ENCODE measurements at places on chromosomes 2 and 18.

DNA sequence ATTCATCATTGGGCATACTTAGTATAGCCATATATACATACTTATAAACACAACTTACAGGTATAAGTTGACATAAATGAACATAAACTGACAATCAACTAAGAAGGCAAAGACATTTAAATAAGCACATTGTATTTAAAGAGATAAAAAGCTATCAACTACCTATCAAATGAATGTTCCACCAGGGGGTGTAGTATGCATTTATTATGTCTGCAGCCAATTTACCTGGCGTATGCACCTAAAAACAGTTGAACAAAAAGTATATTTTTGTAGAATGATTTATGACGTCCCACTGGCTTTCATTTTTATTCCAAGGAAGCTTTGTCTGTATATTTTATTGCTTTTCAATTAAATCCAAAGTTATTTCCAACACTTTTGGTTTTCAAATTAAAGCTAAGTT lies 323.5 kb downstream of the AFF3 start:
- DNase-seq: no peak

DNA sequence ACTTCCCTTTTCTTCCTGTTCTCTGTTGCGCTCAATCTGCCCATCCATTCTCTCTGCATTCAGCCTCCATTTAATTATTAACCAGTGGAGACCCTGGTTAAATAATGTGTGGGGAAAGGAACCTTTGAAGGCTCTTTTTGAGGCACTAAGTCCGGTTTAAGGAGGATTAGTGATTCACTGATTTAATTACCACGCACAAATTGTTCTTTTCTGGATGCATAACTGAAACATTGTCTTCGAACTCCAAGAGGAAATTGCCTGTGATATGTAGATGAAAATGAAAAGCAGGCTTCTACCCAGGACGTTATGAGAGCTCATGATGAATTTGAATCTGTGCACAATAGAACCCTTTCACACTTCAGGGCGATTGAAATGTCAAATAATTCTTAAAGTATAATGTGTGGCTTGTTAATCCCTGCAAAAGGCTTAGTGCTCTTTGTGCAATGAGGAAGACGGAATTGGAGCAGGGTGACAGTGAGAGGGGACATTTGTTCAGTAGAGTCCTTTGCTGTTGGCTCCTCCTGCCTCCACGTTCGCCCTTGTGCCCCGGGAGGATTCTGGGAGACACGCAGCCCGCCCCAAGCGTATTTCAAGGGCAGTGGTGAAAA lies 51.1 kb upstream of the ZNF236 start:
- DNase-seq: no peak

DNA sequence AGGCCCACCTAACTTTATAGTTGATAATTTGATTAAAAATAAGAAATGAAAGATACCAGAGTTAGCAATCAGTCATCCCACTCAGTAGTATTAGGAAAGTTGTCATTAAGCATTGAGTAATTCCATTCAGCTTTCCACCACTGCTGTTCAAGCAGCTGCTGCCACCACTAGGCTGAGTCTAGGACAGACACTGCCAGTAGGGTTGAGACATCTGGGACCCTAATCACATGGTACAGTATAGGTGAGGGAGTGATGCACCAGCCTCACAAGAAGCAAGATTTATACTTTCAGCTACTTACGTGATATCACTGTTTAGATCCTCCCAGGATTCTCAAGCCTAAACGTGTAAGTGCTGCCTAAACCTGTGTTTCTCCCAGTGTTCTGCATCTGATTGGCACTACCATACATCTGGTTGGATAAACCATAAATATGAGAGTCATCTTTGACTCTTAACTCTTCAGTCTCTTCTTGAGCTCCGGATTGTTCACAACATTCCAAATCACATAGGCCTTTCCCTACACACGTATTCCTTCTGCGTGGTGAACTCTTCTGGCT lies 3.2 kb downstream of the UBXN4 start:
- no peak for DNase-seq

DNA sequence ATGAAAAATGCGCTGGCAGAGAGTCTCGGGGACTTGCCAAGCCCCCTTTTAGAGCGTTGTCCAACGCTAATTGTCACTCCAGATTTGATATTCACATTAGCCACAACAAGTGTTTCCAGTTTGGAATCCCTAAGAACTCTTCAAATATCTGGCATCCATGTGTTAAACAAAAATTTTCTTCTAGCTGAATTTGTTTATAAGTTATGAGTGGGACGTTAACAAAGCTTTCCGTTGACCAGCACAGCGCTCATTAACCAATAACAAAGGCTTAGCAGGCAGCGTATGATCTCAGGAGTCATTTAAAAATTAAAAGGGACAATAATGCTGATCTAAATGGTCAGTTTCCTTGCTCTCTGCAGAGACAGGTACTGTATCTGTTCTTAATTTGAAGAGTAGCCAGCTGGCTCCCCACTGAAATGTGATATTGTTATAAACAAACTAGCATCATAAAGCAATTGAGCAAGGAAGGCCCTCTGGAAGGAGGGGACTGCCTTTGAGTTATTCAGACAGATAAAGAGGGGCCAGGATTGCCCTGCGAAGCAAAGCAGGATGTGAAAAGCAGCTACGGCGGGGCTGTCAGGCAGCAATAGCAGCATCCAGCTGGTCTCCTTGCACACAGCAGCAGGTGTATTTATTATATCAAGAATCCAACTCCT lies 337.2 kb upstream of the SALL3 start:
- peak; percentile 70 for DNase-seq

- DNase-seq: no peak
These were observed 43.7 kb downstream of the COA5 start for GRCh38 chr2:98564541-98565132.

DNA sequence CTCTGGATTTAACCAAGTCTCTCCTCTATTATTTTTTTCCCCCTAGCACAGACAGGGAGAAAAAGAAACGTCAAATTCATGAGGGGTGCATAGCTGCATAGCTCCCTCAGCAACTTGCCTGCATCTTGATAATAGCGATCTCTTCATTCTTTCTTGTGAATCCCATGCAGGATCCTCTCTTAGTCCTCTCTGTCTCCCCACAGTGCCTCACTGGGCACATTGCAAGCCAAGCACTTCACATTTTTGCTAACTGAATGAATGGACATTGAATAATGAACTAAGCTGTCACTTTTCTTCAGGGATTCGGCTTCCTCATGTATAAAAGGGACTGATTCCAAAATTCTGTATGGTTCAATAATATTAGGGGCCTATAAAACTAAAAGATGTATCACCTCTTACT lies 2.9 kb upstream of the EPB41L3 start:
- no peak for DNase-seq

GRCh38 chr18:74598350-74599001 lies 806 bp downstream of the ZNF407 start:
- DNase-seq: peak; percentile 70

DNA sequence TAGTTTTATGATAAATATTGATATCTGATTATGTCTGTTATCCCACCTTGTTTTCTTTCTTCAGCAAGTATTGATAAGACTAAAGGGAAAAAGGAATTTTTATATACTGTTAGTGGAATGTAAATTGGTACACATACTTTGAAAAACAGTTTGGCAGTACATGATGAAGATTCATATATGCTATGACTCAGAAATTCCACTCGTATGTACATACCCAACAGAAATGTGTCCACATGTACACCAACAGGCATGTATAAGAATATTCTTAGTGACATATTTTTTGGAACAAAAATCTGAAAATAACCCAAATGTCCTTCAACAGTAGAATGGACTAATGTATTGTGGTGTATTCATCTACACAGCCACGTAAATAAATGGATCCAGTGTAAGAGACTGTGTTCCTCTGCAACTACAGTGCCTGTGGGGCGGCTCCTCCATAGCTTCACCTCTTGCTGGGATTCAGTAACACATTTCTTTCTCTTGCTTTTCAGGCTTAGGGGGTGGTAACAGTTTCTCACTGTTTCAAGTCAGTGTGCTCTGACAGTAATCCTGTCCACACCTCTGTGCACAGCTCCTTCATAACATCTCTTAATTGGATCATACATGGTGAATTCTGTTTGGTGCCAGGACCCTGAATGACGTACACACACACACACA lies 35.5 kb upstream of the ALMS1 start:
- DNase-seq: no peak

GRCh38 chr2:69811018-69811417 lies 18.4 kb upstream of the GMCL1 start:
- DNase-seq: no peak

GRCh38 chr2:138711812-138712211 lies 68.4 kb downstream of the NXPH2 start:
- no peak for DNase-seq

DNA sequence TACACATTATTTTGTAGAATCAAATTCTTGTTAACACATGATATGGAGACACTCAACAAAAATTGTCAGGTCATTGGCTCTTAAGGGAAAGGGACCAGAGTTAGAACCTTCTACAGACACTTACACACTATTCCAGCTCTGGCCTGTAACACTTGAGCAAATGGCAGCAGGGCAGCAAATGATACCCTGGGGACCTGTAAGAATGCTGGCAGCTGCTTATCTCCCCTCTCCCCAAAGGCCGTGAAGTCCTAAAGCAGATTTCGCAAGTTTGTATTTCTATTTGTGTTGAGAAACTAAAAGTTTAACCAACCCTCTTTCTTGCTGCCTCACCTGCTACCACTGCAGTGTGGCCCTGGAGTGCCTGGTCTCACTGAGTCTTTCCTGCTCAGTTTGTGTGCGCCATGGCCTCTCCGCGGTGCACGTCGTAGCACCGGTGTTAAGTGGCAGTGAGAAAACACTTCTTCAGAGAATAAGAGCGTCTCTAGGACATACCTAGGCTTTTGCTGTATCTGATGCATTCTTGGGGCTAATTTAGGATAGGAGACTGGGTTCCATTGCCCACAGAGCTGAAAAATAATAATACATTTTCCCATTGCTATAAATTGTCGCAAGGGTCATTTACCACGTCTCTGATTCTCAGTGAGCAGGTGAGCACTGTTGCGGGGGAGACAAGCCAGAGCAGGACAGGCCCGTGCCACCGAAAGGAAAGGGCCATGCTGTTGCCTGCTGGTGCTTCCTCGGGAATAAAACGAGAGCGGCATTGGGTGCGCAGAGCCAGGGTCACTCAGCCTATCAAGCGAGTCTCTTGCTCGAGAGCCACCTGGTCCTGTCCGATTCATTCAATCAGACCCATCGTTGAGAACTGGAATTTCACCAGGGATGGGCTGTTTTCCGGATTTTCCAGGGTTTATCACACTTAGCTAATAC lies 204.9 kb downstream of the PTGR3 start:
- DNase-seq: no peak

GRCh38 chr2:178523596-178524134 lies 43.4 kb downstream of the PLEKHA3 start:
- no peak for DNase-seq

DNA sequence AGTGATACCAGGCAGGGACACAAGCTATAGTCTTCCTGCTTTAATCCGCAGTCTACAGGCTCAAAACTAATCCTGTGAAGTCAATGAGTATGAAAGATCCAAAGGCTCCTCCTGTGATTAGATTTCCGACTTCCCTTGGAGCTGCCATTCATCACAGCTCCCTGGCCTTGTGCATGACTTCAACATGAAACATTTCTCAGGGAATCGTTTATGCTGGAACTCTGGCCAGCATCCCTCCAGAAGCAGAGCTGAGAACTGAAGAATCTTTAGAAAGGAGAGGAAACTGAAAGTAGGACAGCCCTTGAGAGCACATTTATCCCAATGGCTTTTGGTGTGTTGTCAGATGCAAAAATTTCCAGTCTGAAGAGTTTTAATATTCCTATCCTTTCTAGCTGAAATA lies 84.3 kb upstream of the SESTD1 start:
- no peak for DNase-seq

GRCh38 chr2:48694149-48694548 lies 61.4 kb downstream of the LHCGR start:
- no peak for DNase-seq

DNA sequence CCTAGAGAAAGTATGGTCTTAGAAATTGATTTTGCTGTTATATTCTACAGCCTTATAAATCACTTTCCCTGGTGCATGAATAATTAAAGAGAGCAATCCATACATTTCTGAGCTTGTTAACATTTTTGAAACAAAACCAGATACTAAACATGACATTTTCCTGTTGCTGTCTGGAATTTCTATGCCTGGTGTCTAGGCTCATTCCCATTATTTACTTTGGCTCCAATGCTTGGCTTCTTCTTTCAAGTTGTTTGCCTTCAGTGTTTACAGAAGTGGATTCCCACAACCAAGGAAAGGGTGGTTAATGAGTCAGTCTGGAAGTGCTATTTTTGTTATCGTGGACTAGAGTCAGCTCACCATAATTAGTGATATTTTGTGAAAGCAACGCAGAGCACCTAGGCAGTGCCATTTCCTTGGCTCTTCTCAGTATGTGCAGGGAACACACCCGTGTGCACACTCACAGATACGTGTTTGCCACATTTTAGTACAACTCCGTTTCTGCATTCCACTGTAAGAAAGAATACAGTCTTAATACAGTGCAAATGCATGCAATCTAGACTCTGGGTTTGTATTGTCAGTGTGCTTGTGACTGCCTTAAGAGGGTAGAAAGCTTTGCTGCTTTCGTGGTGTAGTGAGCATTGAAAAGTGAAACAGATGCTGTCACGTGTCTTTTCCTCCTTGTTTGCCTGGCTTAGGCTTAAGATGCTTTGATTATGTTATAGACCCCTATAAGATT lies 185.0 kb upstream of the RASGRP3 start:
- peak; percentile 19 for DNase-seq

DNA sequence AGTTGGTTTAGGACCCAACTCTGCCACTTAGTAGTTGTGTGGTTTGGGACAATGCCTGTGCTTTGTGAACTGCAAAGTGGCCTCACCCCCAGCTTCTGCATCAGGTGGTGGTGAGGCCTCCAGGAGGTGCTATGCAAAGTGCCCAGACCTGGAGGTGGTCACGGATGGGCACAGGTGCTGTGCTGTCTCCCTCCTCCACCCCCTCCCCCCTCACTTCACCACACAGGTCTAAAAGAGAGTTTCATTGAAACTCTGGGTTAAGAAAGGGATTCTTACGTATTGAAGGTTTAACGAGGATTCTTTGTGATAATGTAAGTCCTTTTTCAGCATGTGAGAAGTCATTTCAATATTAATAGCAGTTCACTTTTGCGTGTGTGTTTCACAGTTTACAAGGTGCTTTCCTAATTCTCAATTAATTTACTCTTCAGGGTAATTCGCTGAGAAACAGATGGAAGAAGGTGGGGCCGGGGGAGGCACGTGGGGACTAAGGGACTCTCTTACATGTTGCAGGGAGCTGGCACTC lies 369.9 kb downstream of the LPIN1 start:
- no peak for DNase-seq
